ENCODE measurements at places on chromosomes 11 and 22. TPM values are rescaled to one million over a fixed set of nuclear protein-coding genes. Genes with fewer than 3 reads are reported as not detected.
A peak's percentile ranks its signal among the peaks of the same experiment; 100 is the strongest.

POU2F3 gene
- total RNA-seq: 0.58 TPM

CCDC116 gene
- total RNA-seq: 0.53 TPM

POTEH gene
- total RNA-seq: not detected

PHLDA2 gene
- 1.1 TPM for total RNA-seq

TPST2 gene
- 14.1 TPM for total RNA-seq

CHRDL2 gene
- 0.69 TPM for total RNA-seq

TMPRSS13 gene
- total RNA-seq: 0.63 TPM

APOL6 gene
- 23.6 TPM for total RNA-seq

RAB39A gene
- total RNA-seq: 4.0 TPM

TSPAN32 gene
- total RNA-seq: 1.9 TPM

OR52A1 gene
- not detected for total RNA-seq

DNA sequence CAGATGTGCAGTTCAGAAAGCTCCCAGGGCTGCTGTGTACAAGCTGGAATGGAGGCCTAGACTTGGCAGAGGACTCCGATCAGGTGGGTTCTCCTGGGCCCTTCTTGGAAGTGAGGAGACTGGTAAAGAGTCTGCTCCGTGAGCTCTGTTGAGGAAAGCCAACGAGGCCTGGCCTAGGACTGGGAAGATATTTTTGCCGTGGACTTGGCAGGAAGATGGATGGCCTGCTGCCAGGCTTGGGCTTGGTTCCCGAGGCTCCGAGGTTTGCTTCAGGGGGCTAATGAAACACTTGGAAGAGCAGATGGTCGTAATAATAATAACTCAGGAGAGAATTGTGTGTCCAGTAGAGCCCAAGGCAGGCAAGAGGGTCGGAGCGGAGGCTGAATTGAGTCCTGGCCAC, 3.9 kb downstream of the GALR3 start:
- DNase-seq: no peak

DNA sequence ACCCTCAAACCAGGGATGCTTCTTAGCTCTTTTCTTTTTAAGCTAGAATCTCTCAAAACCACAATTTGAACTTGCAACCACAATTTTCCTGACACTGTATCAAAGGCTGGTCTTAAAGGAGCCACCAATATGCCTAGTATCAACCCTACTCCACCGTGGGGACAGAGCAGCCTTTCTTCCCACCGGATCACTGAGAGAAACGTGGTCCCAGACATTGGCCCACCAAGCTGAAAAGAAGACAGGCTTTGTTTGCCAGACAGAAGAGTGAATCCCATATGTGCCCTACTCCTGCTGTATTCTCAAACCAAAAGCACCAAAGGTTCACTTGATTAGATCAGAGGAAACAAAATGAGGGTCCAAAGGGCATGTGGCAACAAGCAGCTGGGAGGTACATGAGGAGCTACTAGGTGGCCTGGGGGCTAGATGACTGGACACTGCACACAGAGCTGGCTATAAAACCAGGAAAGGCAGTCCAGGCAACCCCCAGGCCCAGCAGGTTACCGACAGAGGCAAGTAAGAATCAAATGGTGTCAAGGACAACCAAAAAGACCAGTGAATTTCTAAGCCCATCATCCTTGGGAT, 3.6 kb upstream of the VWCE start:
- DNase-seq: no peak

GRCh38 chr11:79940974-79941735, 500.3 kb upstream of the TENM4 start:
- DNase-seq: no peak

- DNase-seq: no peak
Observed at GRCh38 chr22:30572840-30573593, 1.4 kb downstream of the GAL3ST1 start.

DNA sequence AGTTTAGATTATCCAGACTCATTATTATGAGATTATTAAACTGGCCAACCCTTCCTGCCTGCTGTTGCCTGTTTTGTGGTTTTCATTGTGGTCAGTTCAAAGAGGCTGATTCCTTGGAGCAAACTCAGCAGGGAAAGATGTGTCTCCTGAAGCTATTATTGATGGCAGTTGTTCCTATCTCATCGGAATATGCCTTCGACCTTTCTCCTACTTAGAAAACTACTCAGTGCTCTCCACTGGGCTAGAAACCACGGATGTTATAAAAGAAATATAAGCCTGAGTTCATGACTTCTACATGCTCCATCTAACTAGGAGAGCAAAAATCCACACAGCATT, 80.2 kb upstream of the NAV2 start:
- no peak for DNase-seq

GRCh38 chr11:84722583-84723108, 904.5 kb downstream of the DLG2 start:
- no peak for DNase-seq

GRCh38 chr11:8233691-8234424, 29.8 kb downstream of the LMO1 start:
- DNase-seq: no peak

DNA sequence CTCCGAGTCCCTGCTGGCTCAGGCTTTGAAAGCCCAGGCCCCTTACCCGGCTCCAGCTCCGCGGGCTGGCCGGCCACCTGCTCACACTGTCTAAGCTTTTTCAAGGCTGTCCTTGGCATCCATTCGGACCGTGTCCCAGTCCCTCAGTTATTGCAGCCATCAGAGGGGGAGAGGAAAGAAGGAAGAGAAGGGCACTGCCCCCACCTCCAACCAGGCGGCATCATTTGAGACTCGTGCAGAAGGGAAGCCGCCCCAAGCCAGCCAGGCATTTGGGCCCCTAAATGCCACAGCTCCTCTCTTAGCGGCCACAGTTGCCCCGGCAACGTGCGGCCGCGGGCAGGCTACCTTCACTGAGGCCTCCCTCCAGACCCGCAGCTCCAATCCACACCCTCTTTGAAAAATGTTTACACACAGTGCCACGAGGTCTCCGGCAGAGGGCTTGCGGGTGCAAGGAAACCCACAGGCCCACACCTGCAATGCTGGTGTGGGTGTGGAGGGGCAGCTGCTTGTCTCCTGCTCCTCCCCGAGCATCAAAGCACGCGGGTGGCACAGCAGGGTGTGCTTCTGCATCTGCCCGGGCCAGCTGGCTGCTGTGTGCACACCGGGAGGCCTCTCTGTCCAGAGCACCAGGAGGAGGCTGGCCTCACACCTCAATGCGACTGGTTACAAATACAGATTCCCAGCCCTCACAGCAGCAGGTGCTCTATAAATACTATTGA, 124.4 kb downstream of the CTTN start:
- no peak for DNase-seq

DNA sequence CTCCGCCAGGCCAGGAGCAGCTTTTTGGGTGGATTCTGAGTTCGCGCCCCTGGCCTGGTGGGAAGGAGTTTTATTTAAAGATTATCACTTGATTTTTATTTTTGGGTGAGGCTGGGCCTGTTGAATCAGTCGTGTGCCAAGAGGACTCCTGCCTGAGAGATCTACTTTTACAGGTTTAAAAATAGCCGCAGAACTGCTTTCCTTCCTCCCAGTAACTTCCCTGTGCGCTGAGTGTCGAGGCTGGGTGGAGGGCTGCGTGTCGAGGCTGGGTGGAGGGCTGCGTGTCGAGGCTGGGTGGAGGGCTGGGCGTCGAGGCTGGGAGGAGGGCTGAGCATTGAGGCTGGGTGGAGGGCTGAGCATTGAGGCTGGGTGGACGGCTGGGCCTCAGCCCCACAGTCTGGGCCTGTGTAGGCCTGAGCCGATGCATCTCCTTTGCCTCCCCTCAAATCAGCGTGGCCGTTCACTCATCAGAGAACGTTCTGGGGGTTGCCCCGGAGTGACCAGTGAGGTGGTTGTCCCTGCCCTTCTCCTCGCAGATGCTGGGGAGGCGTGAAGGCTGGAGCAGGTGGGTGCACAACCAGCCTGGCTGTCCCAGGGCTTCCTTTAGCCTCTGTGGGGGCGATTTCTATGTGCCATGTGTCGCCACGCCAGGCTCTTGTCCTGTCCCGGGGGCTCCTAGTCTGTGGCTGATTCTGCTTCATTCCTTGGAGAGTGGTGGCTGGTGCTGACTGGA, 30.1 kb downstream of the GRAMD4 start:
- no peak for DNase-seq

DNA sequence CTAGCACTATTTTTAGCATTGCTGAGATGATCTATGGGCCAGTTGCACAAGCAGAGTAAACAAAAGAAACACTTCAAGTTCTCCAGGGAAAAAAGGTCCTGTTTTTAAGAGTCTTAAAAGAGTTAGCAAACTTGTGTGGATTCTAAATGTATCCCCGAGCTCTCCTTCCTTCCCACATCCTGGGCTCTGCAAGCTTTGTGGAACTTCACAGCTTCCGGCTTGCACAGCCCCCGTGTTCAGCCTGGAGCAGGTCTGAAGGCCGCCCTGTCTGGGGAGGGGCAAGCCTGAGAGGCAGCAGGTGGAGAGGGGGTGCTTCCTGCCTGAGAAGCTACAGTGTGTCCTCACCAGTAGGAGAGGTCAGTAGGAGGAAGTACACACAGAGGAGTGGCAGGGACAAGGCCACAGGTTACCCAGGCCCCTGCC, 35.1 kb upstream of the SUSD2 start:
- DNase-seq: no peak

GRCh38 chr11:81987829-81988472, 745.7 kb downstream of the FAM181B start:
- peak; percentile 56 for DNase-seq

GRCh38 chr11:32962016-32962415, 53.7 kb upstream of the DEPDC7 start:
- no peak for DNase-seq

All from urinary bladder (tissue), 4 donors.